Parietal lobe (tissue), 2 donors: ENCODE measurements at places on chromosomes 3 and 15. TPM values are rescaled to one million over a fixed set of nuclear protein-coding genes. Genes with fewer than 3 reads are reported as not detected.

The LIPC gene
- not detected for total RNA-seq

The PRR20G gene
- not detected for total RNA-seq

The SHISA5 gene
- total RNA-seq, result 64.8 TPM

The NPHP3 gene
- 33.5 TPM for total RNA-seq

The GPR171 gene
- total RNA-seq, result not detected

The ZNF80 gene
- total RNA-seq, result not detected

The SERPINI2 gene
- total RNA-seq, result 2.2 TPM

The RAD54L2 gene
- total RNA-seq, result 48.2 TPM

The AHSG gene
- 0.63 TPM for total RNA-seq

The ONECUT1 gene
- not detected for total RNA-seq

The EFHB gene
- total RNA-seq, result 0.63 TPM

The PLCB2 gene
- total RNA-seq, result 6.9 TPM

The KCNMB2 gene
- total RNA-seq, result 11.9 TPM

The DLL4 gene
- 6.3 TPM for total RNA-seq

The PAK6 gene
- total RNA-seq, result 16.0 TPM
